ENCODE measurements at places on chromosomes 7 and 10.

DNA sequence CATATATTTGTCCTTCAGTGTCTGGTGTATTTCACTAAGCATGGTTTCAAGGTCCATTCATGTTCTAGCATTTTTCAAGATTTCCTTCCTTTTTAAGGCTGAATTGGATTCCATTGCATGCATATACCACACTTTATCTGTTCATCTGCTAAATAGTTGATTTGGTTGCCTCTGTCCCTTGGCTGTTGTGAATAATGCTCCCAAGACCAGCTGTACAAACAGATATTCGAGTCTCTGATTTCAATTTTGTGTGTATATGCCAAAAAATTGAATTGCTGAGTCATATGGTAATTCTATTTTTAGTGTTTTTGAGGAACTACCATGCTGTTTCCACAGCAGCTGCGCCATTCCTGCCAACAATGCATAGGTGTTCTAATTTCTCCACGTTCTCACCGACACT is 216.4 kb downstream of the NRG3 start:
- no peak for DNase-seq

GRCh38 chr10:59873896-59874295 is 32.5 kb downstream of the CCDC6 start:
- no peak for DNase-seq

- peak; percentile 68 for DNase-seq
Measured at GRCh38 chr7:24979470-24979862, 512 bp downstream of the OSBPL3 start.

- peak; percentile 30 for DNase-seq
Measured at GRCh38 chr10:116836902-116837523, 12.3 kb upstream of the ENO4 start.

DNA sequence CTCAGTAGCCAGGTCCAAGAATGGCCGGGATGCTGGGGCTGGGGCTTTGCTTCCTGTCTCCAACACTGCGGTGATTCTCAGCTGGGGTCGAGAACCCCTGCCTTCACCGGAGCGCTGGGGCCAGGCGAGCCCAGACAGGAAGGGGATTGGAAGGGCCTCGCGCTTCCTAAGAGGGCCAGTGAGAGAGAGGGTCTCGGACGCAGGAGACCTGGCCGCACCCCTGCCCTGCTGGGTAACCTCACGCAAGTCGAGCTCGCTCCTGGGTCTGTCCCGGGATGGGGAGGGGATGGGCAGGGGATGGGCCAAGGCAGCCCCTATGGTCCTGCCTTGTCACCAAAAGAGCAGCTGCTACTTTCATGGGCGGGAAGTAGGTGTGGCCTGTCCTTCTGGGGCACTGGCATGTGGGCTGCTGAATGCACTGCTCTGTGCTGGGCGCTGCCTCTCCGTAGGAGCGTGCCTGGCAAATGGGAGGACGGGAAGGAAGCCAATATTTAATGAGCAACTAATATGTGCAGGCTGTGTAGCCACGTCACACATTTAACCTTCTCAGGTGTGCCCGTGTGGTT is 20.0 kb downstream of the KCNK18 start:
- no peak for DNase-seq

Data from WERI-Rb-1 (cell line).